Natural killer cell (primary cell): ENCODE measurements at places on chromosomes 2 and 18. TPM values are rescaled to one million over a fixed set of nuclear protein-coding genes. Genes with fewer than 3 reads are reported as not detected.

GRCh38 chr18:26722565-26722931 is 143.0 kb downstream of the AQP4 start:
- H3K36me3 ChIP-seq = no peaks in the 10 kb centered on the region
- H3K4me3 ChIP-seq = no peak overlapping the region
- H3K27me3 ChIP-seq = no peaks in the 10 kb centered on the region
- no peak overlapping the region for H3K27ac ChIP-seq
- H3K4me1 ChIP-seq = no peaks in the 10 kb centered on the region

DNA sequence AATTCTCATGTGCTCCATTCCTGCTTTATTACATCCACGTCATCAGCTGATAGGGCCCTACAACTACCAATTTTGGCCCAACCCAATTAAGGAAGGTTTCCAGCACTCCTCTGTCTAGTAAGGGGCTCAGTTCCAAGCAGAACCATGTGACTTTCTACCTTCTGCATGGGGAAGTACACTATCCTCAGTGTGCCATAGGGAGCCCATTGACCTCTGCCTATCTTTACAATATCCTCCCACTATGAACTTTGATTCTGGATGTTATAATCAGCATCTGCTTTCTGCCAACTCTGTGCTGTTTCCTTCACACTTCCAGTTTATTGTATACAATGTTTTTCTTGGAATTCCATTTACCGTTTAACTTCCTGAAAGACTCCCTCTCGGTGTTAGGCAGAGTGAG is 53.9 kb upstream of the GCFC2 start:
- DNase-seq = no peak
- no peaks in the 10 kb centered on the region for H3K27me3 ChIP-seq
- no peak overlapping the region for H3K4me3 ChIP-seq
- H3K36me3 ChIP-seq = no peaks in the 10 kb centered on the region
- no peak overlapping the region for H3K27ac ChIP-seq

DNA sequence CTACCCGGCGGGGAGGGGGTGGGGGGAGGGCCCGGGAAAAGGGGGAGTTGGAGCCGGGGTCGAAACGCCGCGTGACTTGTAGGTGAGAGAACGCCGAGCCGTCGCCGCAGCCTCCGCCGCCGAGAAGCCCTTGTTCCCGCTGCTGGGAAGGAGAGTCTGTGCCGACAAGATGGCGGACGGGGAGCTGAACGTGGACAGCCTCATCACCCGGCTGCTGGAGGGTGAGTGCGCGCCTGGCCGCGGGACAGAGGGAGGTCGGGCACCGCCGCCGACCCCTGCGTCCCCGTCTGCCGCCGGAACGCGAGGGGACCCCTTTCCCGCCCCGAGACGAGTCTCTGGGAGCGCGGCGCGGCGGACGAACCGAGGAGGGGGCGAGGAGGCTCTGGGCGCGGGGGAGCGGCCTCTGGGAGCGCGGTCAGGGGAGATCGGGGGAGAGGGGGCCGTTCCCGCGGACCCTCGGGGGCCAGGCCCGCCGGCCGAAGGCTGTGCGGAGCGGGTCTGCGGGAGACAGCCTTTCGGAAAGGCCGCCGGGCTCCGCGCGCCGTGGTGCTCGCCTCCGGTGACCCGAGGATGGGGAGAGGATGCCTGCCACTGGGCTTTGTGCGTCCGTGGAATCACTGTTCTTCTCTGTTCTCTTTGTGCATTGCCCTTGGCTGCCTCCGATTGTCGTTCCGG is 463 bp downstream of the PPP1CB start:
- H3K4me3 ChIP-seq = peak overlapping the region; percentile 92
- H3K27ac ChIP-seq = peak overlapping the region; percentile 98
- H3K27me3 ChIP-seq = no peaks in the 10 kb centered on the region
- peaks cover 2% of the 10 kb centered on the region for H3K36me3 ChIP-seq
- DNase-seq = peak; percentile 56

DNA sequence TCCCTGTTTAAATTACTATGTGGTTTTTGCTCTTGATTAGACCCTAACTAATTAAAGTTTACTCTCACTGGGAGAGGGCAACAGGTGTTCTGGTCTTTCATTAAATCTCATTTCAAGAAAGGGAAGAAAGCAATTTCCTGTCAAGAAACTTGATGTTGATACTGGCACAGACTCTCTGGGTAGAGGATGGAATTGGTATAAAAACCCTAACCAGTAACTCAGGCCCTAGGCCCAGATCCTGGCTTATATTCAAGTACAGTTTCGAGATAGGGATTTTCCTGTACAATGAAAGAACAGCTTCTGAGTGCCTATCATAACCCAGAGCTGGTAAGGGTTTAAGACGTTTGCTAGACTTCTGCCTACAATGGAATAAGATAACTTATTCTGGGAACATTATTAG is 61.6 kb upstream of the ACYP2 start:
- H3K4me3 ChIP-seq = no peak overlapping the region
- H3K36me3 ChIP-seq = peaks cover 3% of the 10 kb centered on the region
- H3K4me1 ChIP-seq = peaks cover 6% of the 10 kb centered on the region
- peak overlapping the region; percentile 10 for H3K27ac ChIP-seq
- no peaks in the 10 kb centered on the region for H3K27me3 ChIP-seq

DNA sequence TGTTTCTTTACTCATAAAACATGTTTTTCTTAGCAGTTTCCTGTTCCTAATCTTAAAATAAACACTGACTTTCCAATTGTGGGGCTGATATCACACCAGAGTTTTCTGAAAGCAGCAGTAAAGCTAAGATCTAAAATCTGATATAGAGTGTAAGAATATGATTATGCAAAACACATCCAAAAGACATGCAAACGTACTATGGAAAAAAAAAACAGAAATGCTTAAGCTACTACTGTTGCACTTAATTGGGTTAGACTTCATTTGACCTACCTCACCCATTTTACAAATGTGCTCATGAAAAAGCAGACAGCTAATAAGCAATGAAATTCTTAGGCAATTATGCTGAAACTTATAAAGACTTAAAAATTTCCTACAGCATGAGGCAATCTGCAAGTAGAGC is 10.5 kb downstream of the CYTIP start:
- H3K4me1 ChIP-seq = peaks cover 16% of the 10 kb centered on the region
- no peak overlapping the region for H3K4me3 ChIP-seq
- H3K27ac ChIP-seq = peak overlapping the region; percentile 66
- H3K27me3 ChIP-seq = no peaks in the 10 kb centered on the region
- no peak for DNase-seq

DNA sequence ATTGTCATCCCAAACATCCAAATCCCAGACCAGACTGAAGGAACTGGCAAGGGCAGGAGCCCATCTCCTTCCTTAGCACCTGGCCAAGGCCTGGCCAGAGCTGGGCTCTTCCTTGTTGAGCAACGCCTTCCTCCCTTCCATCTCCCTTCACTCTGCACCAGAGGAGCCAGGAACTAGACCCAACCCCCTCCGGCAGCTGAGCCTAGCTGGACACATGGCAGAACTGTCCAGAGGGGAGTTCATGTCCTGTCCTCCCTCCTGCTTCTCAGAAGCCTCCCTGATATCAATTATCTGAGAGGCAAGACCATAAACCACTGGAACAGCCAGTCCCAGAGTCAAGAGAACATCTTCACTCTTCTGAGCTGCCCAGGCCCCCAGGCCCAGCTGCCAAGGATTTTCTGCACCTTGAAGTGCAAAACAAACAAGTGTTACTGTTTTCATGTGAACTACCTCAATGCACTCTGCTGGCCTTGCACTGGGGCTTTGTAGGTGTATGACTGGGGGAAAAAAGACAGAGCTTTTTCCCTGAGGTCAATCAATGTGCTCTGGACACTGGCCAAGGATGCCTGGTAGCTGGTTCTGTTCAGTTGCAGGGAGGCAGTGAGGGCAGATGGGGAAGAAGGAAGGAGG is 107.6 kb upstream of the MSH6 start:
- no peaks in the 10 kb centered on the region for H3K4me1 ChIP-seq
- H3K4me3 ChIP-seq = no peak overlapping the region
- no peaks in the 10 kb centered on the region for H3K36me3 ChIP-seq
- no peak for DNase-seq

GKN2 gene
- total RNA-seq = not detected

OTOF gene
- total RNA-seq = 3.7 TPM

DNA sequence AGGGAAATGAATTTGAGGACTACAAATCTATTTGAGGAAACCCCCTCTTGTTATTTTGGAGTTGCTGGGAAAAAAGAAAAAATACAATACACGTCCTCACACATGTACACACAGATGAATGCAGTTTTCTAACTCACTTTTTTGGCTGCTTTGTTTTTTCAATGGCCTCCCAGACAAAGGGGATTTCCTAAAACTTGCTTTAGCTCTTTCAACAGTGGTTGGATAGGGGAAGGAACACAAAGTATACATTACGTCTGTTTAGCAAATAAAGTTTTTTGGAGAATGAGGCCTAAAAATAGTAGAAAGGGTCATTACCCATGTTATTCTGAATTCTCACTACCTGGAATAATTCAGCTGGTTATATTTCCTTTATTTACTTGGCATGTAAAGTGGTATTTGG is 125.3 kb upstream of the ITGB6 start:
- H3K27ac ChIP-seq = no peak overlapping the region
- no peak for DNase-seq
- no peaks in the 10 kb centered on the region for H3K27me3 ChIP-seq
- H3K4me3 ChIP-seq = no peak overlapping the region
- H3K36me3 ChIP-seq = no peaks in the 10 kb centered on the region

- H3K27ac ChIP-seq = no peak overlapping the region
- H3K27me3 ChIP-seq = no peaks in the 10 kb centered on the region
- H3K4me3 ChIP-seq = no peak overlapping the region
- no peaks in the 10 kb centered on the region for H3K36me3 ChIP-seq
These were observed 1489.7 kb downstream of the LRP1B start for GRCh38 chr2:140641163-140641562.

- H3K4me3 ChIP-seq = no peak overlapping the region
- H3K36me3 ChIP-seq = no peaks in the 10 kb centered on the region
- peaks cover 11% of the 10 kb centered on the region for H3K4me1 ChIP-seq
- DNase-seq = no peak
- H3K27ac ChIP-seq = peak overlapping the region; percentile 27
These were observed 39.4 kb upstream of the ASB1 start for GRCh38 chr2:238387332-238387731.

GRCh38 chr2:231198291-231199173 is at the start of gene ARMC9:
TSS of gene ARMC9 (plus strand) at chr2:231198631. CDS start at chr2:231206239, 7,608 bp downstream.
- peak; percentile 72 for DNase-seq
- H3K36me3 ChIP-seq = no peaks in the 10 kb centered on the region
- no peaks in the 10 kb centered on the region for H3K27me3 ChIP-seq

- H3K27ac ChIP-seq = no peak overlapping the region
- no peak overlapping the region for H3K4me3 ChIP-seq
- no peaks in the 10 kb centered on the region for H3K27me3 ChIP-seq
- peaks cover 72% of the 10 kb centered on the region for H3K4me1 ChIP-seq
- H3K36me3 ChIP-seq = peaks cover 5% of the 10 kb centered on the region
- DNase-seq = no peak
These were observed 175.4 kb downstream of the HDAC4 start for GRCh38 chr2:239225371-239225851.

KATNAL2 gene
- 0.45 TPM for total RNA-seq

DNA sequence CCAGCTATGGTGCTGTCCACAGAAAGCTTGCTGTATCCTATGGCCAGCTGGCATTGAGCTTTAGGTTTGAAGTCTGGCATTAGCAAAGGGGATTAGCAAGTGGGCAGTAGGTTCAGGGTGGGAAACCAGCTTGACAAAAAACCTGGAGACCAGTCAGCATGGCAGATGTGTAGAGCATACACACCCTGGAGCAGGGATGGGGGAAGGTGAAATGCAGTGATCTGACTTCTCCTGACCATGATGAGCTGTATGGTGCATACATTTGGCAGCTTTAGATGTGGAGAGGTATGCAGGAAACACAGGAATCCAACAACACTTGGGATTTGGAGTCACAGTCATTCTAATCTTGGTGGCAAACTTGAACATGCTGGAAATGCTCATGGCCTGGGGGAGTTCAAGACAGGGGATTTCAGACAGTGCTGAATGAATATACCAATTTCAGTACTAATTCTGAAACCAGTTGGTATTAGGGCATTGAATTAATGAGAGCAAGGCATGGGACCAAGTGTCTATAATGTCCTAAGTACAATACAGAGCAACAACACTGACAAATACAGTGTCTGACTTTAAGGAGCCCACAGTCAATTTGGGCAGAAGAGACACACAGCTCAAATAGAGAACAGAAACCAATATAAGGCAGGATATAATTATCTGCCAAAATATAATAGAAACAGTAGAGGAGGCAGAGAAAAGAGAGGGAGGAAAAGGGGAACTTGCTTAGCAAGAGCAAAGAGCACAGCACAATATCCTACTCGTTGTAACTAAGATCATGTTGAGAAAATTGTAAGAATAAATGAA is 11.8 kb downstream of the ARHGAP15 start:
- H3K4me3 ChIP-seq = no peak overlapping the region
- H3K27me3 ChIP-seq = no peaks in the 10 kb centered on the region
- peaks cover 11% of the 10 kb centered on the region for H3K4me1 ChIP-seq
- no peak overlapping the region for H3K27ac ChIP-seq

TMEM247 gene
- total RNA-seq = not detected

DNA sequence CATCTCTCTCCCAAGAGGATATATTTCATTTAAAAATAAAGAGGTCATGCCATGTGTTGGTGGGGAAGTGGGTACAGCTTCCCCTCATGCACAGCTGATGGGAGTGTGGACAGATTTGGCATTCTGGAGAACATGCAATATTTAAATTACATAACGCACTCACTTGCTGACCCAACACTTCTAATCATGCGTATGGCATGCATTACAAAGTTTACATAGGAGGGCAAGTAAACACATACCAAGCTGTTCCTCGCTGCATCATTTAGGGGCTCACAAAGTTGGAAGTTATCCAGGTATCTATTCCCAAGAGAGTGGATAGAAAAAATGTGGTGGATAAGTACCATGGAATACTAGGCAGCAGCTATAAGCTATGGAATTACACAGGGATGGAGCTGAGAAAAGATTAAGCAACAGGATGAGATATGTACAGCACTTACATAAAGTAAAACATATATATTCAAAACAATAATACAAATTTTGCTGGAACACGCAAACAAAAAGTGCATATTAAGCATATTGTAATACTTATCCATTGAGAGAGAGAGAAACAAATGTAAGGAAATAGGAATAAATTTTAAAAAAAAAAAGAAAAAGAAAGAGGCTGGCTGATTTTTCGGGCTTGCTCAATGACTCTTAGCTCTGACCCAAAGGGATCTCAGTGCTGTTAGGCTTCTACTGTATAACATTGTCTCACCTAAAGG is 11.0 kb downstream of the CYP1B1 start:
- H3K27ac ChIP-seq = no peak overlapping the region
- no peaks in the 10 kb centered on the region for H3K4me1 ChIP-seq
- DNase-seq = no peak
- peaks cover 2% of the 10 kb centered on the region for H3K27me3 ChIP-seq
- no peaks in the 10 kb centered on the region for H3K36me3 ChIP-seq

GLS gene
- total RNA-seq = 285 TPM

- no peaks in the 10 kb centered on the region for H3K4me1 ChIP-seq
- peaks cover 50% of the 10 kb centered on the region for H3K36me3 ChIP-seq
- no peaks in the 10 kb centered on the region for H3K27me3 ChIP-seq
- no peak overlapping the region for H3K27ac ChIP-seq
- no peak overlapping the region for H3K4me3 ChIP-seq
These were observed 18.8 kb downstream of the TM4SF20 start for GRCh38 chr2:227360351-227360750.

GRCh38 chr18:44411976-44412375 is 268.7 kb upstream of the SETBP1 start:
- no peak for DNase-seq
- no peaks in the 10 kb centered on the region for H3K27me3 ChIP-seq
- H3K27ac ChIP-seq = no peak overlapping the region
- no peaks in the 10 kb centered on the region for H3K4me1 ChIP-seq
- H3K36me3 ChIP-seq = no peaks in the 10 kb centered on the region

VAMP5 gene
- total RNA-seq = 35.0 TPM
